ENCODE measurements at places on chromosomes 6 and 20.

DNA sequence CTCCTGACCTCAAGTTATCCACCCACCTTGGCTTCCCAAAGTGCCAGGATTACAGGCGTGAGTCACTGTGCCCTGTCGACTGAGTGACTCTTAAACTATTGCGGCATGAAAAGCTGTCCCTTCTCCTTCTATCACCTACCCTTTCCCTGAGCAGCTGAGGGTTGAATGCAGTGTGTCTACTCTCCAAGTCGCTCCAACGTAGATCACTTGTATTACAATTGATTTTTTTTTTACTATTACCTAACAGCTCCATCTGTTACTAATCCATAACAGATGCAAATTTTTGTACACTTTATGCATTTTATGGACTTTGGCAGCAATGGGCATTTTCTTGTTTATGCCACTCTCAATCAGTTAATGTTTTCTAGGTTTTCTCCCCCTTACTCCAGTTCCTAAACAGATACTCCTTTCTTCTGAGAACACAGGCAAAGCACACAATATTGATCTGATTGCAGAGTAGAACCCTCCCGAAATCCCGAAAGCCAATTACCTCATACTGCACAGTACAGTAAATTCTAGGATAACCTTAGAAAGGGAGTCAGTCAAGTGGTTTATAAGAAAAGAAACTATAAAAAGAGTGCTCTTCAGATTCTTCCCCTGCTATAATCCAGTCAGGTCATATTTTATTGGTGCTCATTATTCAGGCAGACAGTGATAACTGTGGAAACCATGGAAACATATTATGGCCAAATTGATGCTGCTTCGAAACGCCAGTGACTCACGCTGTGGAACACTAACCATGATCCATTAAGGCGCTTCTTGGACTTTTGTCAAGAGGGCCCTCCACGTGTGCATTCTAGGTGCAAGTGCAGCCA lies 273.0 kb downstream of the ADGB start:
- no peak for DNase-seq

DNA sequence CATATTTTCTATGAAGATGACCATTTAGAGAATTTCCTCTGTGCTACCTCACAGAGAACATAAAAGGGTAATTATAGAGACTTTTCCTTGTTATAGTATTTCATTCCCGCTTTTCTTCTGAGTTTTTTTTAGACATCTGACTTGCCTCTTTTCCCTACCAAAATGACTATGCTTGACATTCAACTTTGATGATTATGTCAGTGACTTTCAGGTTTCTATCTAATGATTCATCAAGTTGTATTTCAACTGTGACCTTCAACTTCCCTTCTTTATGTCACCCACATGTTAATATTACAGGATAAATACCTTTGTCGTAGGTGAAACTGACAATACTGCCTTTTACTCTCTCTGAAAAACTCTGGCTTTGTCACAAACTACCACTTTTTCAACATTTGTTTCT lies 95.3 kb downstream of the MLIP start:
- DNase-seq, result no peak

DNA sequence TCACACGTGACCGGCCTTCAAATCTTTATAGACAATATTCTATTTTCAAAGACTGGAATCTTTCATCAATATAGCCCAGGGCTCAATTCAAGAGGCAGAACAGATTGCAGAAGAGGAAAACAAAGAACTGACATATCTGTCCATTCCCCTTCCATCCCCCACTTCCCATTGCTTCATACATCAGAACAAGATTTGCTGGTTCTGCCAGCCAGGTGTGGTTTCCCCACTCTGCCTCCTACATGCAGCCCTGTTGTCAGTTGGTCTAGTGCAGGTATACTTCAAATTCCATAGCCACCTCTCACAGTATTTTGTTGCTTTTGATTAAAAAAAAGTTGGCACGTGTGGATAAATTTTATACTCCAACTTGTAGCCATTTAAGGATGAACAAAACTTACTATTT lies 174.9 kb downstream of the CD109 start:
- DNase-seq, result no peak

DNA sequence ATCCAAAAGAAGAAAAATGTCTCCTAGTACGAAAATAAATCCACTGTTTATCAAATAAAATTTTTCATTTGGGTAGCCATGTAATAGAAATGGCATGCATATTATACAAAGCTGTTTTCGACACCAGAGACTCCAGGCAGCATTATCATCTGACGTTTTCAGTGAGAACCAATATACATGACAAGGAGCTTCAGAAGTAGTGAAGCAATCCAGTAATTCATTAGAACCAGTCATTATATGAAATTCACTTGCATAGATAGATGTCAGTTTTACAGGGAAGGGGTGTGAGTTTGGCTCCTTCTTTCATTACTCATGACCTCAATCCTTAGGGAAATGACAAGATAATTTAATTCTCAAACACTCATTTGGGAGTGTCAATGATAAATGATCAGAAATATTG lies 14.7 kb downstream of the HTR1B start:
- no peak for DNase-seq

DNA sequence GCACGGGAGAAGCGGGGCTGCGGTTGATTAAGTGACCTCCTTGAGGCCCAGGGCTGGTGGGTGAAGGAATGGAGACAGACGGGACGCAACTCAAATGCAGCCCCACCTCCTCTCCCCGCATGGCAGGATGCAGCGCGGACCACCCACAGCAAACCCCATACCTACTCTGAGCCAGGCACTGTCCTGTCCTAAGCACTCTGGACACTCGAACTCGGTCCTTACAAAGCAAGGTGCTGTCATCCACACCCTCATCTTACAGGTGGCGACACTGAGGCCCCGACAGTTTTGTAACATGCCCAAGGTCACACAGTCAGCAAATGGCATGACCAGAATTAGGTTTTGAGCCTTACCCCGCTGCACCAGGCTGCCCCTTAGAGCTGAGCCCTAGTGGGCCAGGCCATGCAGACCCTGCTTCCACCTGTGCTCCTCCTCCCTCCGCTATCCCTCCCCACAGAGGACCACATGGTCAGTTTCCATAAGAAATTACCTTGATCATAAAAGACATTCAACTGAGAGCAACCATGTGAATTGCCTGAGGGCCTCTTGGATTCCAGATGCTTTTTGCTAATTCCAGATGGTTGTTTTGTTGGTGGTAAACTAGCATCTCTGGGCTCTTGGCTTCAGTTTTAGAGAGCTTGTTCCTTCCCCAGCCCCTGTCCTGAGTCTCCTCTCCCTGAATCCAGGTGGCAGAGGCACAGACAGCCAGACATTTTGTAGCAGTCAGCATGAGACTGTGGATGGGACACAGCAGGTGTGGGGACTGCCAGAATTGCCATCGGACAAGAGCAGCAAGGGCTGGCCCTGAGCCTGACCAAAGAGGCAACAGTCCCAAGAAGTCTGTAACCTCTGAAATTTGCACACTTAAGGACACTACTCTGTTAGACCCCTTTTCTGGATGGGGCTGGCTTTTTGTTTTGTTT lies 171.9 kb upstream of the PMEPA1 start:
- no peak for DNase-seq

- DNase-seq, result no peak
Observed at GRCh38 chr6:153160221-153160620, 29.1 kb upstream of the RGS17 start.

All from naive thymus-derived CD4-positive, alpha-beta T cell (primary cell).